Stimulated activated CD8-positive, alpha-beta memory T cell treated with anti-CD3 and anti-CD28 coated beads, Interleukin-2, amount 100 ng/mL, for 48 hours (primary cell): ENCODE measurements at places on chromosomes 3 and 15.

- no peak for DNase-seq
These were observed 6.9 kb upstream of the SKIC8 start for GRCh38 chr15:78306176-78306774.

DNA sequence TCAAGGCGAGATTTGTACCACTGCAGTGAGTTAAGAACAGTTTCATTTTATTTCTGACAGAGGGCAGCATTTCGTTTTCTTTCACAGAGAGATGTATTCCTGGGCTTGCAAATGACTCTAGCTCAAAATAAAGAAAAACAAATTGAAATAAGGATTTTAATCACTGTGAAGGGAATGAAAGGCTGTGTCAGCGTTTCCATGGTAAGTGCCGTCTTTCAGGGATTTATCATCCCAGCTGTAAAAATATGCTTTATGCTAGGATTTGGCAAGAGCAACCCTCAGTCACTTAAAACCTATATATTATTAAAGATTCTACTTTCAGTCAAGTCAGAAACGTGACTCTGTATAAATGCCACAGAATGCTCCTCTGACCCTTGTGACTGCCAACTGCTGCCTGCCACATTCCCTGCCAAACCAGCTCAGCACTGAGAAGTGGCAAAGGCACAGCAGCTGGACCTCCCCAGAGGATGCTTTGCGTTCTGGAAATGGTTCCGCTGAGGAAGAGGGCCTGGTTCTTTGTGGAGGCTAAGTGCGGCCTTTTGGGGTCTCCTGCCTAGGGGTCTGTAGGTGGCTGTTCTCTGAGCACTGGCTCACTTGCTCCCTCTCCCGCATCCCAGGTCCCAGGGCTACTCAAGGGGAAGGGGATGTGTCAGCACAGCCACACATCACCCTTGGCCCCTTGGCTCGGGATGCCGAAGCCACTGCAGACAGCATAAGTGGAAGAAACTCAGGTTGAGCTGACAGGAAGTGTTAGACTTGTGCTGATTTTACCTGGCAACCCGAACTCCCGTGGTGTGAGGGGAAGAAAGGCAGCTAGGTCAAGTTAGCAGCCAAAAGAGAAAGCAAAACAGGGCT is 56.6 kb upstream of the POMGNT2 start:
- no peak for DNase-seq

DNA sequence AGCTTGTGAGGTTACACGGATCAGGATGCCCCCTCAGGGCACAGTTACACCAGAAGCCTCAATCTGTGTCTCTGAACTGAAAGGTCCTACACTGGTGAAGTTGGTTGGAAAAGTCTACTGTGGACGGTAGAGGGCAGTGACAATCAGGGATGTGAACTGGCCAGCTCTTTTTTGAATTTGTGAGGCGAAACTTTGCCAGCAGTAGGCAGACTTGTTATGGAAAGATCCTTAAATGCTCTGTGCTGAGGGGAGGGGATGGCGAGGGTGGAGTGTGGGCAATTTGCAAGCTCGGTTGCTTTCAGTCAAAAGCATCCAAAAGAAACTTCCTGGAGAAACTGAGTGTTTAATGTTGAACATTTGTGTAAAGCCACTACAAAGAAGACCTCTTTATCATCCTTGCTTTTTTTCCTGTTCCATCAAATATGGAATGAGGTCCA is 127.4 kb upstream of the ABHD17C start:
- DNase-seq, result no peak

- DNase-seq, result no peak
These were observed 37.4 kb downstream of the TFRC start for GRCh38 chr3:196044513-196044912.

DNA sequence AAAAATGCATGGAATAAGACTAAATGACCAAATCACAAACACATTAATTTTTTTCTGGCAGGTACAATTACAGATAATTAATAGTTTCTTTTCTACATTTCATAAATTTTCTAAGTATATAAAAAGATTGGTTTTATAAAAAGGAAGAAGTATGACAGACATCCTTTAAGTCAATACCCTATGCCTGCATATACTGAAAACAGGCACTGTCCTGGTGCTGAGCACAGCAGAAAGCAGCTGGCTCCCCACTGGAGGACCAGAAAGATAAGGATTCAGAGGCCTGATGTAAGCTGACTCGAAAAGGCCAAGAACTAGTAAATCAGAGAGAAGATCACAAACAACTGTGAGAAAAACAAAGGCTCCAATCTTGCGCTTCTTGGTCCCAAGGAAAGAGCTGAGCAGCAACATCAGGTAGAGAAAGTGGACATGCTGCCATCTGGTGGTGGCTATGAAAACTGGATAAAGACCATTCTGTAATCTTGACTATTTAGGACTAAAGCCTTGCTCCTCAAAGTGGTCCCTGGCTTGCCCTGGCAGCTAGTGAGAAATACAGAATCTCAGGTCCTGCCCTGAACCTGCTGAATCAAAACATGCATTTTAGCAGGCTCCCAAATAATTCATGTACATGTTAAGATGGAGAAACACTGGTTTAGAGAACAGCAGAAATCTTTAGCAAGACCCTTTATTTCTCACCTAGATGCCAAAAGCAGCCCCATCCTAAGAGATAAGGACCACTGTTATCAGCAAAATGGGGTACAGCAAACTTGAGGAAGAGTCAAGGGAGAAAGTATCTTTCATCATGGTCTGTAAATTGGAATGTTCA is 76.0 kb downstream of the TRANK1 start:
- peak; percentile 7 for DNase-seq

- DNase-seq, result no peak
These were observed 35.2 kb downstream of the FBXO45 start for GRCh38 chr3:196603683-196604082.

- no peak for DNase-seq
These were observed 6.9 kb upstream of the GHRL start for GRCh38 chr3:10299679-10300078.

DNA sequence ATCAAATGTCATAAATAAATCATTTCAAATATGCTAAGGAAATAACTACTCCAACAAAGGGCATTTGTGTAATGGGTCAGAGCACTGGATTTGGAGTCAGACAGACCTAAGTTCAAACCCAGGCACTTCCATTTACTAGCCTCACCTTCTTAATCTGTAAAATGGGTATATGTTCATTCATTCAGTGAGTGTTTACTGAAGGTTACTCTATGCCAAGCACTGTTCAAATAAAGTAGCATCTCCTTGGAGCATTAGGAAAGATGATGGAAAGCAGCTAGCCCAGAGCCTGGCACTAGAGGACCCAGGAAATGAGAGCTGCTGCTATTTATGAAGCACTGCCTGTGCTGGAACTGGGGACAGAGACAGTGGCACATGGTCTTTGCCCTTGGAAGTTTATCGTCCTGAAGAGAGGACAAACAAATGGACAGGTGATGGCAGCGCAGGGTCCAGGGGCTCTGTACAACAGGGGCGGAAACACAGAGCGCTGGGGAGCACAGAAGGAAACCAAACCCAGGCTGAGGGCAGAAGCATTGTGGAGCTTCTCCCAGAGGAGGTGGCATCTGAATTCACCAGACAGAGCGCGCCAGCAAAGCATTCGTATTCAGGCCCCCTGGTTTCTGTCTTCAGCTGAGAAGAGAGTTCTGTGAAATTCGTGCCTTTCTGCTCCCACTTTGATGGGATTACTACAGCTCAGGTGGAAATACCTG is 19.0 kb downstream of the TM4SF4 start:
- DNase-seq, result no peak

- DNase-seq, result no peak
These were observed 227.5 kb upstream of the KCNMB2 start for GRCh38 chr3:178308771-178309170.

DNA sequence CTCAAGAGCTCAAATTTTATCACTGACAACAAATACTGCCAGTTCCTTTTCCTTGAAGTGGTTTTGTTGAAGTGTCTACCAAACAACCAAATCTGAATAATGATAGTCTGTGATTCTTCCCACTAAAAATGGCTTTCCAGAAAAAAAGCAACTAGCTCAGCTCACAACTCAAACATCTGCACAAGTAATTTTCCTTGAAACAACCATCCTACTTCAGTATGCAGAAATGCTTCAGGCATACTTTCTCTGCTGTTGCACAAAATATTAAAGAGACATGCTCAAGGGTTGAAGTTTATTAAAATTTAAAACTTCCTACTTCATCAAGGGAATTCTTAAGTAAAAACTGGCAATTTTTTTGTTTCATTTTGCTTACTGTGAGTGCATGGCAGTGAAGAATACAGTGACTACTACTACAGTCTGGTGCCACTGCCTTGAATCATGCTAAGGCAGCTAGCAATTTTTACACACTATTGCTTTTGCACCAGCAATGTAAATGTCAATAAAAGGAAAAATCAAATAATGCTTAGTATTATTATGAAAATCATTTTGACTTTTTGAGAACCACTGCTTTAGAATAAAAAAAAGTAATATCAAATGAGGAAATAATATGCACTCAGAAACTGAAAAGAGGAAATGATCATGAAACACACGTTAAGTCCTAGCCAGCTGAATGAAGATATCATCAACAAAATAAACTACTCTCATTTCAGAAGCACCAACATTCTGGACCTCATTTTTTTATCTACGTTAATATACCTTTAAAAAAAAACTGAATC is 33.6 kb downstream of the VPS13C start:
- DNase-seq, result no peak

GRCh38 chr3:12968541-12968940 is 104.7 kb downstream of the IQSEC1 start:
- no peak for DNase-seq

DNA sequence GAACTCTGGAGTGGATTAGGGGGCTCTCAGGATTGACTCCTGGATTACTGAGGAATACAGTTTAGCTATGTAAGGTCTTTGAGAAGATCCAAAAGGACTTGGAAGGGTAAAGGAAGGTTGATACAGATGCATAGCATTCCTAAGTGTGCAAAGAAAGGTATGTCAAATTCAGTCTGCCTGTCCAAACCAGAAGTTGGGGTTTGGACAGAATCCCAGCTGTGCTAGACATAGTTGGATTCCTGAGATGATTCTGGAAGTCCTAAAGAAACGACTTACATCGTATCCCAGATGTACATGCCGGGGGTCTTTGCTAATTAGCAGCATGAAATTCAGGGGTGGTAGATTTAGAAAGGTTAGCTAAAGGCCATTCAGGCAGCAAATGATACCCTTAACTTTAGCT is 97.7 kb upstream of the TSPAN3 start:
- DNase-seq, result no peak

DNA sequence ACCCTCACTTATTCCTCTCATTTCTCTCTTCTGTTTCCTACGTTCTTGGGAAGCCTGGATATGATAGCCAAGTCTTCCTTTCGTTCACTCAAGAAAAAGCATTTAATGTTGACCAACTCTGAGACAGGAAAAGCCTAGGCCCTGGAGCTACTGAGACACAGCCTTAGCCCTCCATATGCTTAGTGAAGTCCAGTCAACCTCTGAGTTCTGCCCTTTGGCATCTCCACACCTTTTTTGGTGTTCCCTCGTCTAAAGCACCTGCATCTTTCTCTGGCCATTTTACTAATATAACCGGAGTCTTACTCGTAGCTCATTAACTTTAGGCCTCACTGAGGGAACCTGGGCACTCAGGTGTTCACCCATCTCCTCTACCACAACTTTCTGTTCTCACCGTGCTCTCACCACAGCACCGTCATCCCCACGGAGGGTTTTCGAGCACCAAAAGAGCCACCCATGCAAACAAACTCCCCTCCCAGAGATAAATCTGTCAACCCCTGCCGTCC is 632 bp downstream of the MTHFS start:
- DNase-seq, result no peak

- DNase-seq, result no peak
These were observed 36.6 kb downstream of the PSTPIP1 start for GRCh38 chr15:77031376-77032050.

DNA sequence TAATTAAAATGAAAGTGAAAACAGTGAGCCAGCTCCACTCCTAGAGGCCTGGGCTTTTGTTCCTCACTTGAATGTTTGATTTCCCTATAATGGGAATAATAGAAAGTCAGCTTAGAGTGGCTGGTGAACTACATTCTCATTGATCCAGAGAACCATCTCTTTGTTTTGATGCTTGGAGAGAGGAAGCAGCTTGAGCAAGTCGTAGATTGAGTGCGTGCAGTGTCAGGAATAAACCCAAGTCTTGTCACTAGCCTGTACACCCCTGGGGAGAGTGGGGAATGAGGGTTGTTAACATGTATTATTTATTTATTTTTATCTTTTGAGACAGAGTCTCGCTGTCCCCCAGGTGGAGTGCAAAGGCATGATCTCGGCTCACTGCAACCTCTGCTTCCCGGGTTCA is 885 bp upstream of the LSG1 start:
- DNase-seq, result no peak

DNA sequence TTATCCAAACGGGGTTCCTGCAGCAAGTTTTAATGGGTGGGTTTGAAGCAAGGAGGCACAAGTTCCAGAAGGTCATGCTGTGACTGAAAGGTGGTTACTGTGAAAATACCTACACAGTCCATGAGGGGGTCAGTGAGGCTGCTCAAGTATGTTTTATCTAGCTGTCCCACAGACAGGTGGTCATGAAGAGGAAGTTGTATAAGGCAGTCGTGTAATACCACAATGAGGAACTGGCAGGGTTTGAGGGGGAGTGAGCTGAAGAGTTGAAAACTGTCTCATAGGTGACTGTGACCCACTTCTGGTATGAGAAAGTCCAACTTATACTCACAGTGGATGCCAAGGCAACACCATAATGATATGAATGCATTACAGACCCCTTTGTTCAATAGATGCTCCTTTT is 856.8 kb downstream of the OTOL1 start:
- DNase-seq, result no peak

DNA sequence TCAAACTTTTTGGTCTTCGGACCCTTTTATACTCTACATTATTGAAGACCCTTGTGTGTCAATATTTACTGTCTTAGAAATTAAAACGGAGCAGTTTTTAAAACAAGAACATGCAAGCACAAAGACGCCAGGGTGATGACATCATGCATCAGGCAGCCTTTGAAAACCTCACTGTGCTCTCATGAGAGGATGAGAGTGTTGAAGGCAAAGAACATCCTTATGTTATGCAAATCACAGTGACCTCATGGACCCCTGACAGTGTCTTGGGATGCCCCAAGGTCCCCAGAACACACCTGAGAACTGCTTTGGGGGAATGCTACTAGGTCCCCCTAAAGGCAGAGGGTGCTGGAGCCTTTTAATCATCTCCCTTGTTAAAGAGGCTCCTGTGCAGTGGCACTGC is 51.6 kb downstream of the CHDH start:
- DNase-seq, result no peak

DNA sequence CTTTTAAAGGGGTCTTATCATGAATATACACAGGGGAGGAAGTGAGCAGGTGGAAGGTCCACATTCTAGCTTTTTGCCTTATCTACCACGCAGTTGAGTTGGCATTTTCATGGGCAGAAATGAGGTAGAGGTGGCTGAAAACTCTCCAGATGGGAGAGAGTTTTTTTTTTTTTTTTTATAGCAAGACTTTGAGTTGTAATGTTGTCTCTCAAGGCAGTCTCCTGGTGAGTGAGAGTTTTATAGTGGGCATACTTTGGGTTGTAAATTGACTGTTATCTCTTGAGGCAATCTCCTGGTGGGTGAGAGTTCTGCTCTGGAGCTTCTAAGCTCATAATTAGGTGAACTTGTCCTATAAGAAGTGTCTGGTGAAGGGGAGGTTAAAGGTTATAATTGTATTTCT is 191.7 kb upstream of the NAALADL2 start:
- no peak for DNase-seq
